Fibroblast of skin of left quadriceps (primary cell): ENCODE measurements at places on chromosomes 1 and 21.

DNA sequence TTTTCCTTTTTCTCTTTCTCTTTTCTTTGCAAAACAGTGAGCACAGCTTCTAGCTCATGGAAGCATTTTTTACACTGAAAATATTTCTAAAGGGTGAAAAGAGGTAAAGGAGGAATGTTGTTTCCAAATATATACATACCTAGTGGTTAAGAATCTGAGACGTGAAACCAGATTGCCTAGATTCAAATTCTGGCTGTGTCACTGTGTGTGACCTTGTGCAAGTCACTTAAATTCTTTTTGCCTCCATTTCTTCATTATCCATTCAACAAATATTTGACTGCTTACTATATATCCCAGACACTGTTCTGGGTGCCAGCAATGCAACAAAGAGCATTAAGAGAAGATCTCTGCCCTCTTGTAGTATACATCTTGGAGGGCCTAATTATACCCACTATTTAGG, 53.3 kb downstream of the ZFYVE9 start:
- DNase-seq = no peak

DNA sequence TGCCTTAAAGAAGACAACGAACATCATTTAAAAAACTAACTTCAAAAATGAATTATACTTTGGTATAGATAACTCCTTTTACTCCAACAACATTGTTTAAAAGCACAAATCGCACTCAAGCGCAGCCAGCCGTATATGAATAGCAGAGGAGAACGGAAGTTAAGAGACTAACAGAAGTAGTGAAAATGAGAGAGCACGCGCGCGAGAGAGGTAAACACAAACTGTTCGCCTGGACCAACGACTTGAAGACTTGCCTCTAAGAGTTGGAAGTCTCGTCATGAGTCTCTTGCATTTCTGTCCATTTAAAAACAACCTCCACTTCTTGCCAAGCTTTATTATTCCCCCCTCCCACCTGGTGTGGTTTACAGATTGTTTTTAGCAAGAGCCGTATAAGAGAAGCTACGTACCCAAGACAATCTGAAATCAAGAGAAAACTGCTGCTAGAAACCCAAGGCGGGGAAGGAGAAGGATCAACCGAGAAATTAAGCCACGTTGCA, 479 bp downstream of the SELENOF start:
- DNase-seq = no peak

GRCh38 chr21:26171258-26172100, 909 bp upstream of the APP start:
- DNase-seq = no peak

- no peak for DNase-seq
These were observed 16.1 kb downstream of the SLAMF1 start for GRCh38 chr1:160630523-160631451.

GRCh38 chr1:17289721-17290120, 18.3 kb upstream of the PADI4 start:
- peak; percentile 11 for DNase-seq
